ENCODE measurements at places on chromosomes 4 and X.

DNA sequence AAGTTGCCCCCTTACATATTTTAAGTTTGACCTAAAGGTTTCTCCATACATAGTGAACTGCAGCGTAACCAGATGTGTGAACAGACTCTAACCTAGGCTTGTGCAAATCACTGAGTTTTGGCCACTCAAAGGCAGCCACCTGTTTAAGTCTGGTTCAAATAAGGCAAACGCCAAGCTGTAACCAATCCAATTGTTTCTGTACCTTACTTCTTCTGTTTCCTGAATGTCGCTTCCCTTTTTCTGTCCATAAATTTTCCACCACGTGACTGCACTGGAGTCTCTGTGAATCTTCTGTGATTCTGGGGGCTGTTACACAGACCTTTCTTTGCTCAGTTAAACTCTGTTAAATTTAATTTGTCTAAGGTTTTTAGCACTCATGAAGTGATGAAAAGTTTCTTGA is 618.8 kb downstream of the GLUD2 start:
- no peak for DNase-seq

DNA sequence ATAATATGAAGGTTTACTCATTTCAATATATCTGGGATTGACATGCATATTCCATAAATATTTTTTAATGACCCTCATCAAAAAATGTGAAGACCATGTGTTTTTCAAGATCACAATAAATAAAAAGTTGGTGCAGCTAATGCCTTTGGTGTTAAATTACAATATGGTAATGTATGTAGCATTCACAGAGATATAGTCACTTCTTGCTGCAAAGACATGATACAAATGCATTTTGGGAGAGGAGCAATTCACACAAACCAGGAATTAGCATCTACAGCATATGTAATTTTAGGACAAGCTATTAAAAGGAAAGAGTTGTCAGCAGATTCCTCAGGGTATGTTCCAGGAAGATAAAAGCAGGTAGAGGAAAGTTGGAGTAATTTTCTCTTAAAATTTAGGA is 734.5 kb upstream of the HTR2C start:
- DNase-seq, result no peak

GRCh38 chr4:5709207-5709575 is 832 bp upstream of the EVC2 start:
- no peak for DNase-seq

GRCh38 chrX:136421338-136421737 is 66.4 kb upstream of the BRS3 start:
- no peak for DNase-seq

GRCh38 chr4:131459430-131460101 is 1689.5 kb upstream of the PCDH10 start:
- no peak for DNase-seq

GRCh38 chrX:131779741-131780140 is 235.9 kb downstream of the OR13H1 start:
- no peak for DNase-seq

DNA sequence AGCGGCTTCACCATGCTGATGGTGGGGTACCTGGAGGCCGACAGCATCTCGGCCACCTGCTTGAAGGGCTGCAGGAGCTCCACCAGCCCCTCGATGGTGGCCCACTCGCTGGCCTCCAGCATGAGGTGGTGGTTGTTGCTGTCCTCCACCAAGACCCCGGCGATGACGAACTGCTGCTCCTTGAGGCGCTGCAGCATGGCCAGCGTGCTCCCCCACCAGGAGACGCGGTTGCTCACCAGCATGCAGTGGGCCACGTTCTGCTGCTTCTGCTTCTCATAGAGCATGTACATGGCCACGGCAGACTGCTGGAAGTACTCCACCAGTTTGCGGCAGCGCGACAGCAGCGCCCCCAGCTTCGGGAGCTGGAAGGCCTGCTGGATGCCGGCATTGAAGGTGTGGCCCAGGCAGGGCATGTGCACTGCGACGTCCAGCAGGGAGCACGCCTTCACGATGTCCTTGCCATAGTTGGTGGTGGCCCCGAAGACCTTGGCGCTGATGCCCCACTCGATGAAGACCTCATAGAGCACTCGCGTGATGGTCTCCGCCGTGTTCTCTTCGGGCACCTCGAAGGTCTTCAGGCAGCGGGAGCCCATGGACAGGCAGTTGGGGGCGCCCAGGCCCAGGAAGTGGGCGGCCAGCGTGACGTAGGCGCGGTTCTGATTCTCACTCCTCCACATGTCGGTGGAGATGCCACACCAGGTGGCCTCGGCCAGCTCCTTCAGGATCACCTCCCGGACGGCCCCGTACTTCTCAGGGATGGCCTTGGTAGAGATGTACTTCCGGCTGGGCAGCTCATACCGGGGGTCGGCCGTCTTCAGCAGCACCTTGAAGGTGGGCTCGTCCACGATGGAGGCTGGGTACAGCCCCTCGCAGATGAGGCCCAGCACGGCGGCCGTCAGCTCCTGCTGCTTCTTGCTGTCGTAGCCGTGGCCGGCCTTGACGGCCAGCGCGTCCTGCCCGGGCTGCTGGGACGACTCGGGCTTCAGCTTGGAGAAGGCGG is 11.0 kb downstream of the DHRSX start:
- DNase-seq, result no peak

DNA sequence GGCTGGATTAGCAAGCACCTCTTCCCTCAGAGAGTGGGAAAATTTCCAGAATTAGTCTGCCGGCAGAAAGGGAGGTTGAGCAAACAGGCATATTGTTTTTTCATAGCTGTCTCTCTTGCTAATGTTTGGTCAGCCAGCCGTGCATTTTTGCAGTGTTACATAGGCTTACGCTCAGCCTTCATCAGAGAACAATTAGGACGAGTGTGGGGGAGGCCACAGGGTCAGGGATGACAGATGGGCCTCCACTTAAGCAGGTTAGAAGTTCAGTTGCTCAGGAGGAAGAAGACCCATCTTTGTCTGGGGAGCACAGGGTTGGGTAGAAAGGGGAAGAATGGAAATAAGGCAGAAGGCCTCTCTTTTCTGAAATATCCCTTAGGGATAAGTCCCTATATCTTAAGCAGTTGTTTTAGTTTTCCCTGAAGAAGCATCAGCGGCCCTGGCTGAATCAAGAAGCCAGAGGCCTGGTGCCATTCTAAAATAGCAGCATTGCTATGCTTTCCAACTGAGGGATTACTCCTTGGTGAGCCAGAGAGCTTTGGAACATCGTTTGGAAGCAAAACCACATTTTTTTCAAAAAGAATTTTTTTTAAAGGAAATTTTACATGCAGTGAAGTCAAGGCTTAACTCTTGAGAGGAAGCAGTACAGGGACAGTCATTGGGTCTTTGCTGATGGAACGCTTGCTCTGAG is 118.8 kb downstream of the SMIM20 start:
- DNase-seq, result peak; percentile 61
